NCI-H2081 treated with DMSO at 0.1 percent for 48 hours (cell line): ENCODE measurements at places on chromosomes 13 and 19.

- DNase-seq = no peak
These were observed 20.4 kb upstream of the DCLK1 start for GRCh38 chr13:36151591-36151990.

DNA sequence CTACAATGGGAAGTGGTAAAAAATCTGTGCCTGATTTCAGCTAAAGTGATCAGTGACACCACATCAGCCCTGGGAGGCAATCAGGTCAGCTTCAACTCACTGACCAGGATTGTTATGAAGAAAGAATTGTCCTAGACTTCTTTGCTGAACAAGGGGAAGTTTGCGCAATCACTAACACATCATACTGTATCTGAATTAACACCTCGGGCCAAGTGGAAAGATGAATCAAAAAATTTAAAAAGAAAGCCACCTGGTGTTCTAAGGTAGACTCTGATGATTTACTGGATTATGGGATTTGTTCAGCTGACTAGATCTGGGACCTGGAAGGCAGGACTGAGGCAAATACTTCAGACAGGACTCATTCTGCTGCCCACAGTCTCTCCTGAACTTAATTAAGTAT is 161.8 kb downstream of the DIAPH3 start:
- no peak for DNase-seq

GRCh38 chr19:6663236-6664201 is 6.4 kb downstream of the TNFSF14 start:
- DNase-seq = no peak

DNA sequence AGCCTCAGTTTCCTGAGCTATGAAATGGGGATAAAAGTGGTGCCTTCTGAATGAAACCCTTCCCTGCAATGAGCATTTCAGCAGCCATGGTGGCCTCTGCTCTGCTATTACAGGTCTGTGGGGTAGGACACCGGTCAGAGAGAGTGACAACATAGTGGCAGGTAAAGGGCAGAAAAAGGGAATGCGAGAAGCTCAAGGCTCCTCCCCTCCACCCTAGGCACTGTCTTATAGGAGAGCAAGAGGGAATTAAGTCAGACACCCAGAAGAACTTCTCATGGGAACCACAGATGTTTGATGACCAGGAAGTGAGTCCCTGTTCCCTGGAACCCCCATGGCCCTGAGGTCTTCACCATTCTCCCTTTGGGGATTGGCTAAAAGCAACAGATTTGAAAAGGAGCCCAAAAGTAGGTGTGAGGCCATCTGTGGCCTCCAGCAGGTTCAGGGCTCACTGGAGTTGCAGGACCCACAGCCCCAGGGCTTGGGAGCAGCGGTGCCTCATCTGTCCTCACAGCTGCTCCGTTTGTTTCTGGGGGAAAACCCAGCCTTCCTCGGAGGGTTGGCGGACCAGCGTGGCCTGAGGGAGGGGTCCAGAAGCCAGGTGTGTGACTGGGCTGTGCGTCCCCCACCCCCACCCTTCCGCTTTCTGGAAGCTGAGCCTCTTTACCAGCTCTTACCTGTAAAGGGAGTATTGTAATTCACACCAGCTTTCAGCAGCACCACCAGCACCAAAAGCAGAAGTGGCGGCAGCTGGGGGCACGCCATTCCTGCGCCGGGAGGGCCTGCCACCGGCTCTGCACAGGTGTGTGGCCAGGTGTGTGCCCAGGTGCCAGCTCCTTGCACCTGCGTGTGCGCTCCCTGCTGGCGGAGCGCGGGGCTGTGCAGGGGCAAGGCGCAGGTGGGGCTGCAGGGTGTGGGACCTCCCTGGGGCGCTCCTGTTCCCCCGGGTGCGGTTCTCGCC is 19.4 kb downstream of the IQCN start:
- DNase-seq = no peak

DNA sequence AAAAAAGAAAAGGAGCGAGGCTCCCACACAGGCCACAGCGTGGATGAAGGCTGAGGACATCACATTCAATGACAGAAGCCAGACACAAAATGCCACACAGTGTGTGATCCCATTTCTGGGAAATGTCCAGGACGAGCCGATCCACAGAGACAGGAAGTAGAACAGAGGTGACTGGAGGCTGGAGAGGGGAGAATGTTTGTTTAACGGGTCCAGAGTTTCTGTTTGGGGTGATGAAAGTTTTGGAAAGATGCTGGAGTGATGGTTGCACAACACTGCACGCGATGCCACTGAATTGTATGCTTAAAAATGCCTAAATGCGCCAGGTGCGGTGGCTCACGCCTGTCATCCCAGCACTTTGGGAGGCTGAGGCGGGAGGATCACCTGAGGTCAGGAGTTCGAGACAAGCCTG is 650 bp upstream of the FUT5 start:
- no peak for DNase-seq

GRCh38 chr19:11505032-11505503 is 571 bp downstream of the ZNF653 start:
- DNase-seq = peak; percentile 61

GRCh38 chr13:101291646-101292515 is 124.4 kb downstream of the NALCN start:
- no peak for DNase-seq

DNA sequence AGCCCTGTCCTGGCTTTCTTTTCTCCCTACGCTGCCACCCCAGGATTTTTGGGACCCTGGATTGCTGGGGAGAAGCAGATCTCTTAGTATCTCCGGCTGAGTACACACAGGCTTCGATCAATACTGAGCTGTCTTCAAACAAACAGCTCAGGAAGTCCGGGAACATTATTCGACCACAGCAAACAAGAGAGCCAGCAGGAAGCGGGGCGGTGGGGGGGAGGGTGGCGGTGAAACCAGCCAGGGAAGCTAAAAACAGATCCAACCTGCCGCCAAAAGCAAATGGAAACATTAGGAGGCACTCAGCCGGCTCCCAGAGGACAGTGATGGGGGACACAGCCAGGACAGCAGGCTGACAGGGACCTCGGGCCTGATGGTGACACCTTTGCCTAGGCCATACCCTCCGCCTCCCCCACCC is 12.2 kb upstream of the BCAM start:
- peak; percentile 73 for DNase-seq

GRCh38 chr13:82467626-82468025 is 1414.6 kb downstream of the SLITRK1 start:
- no peak for DNase-seq

GRCh38 chr13:94703721-94704314 is 8.5 kb downstream of the SOX21 start:
- no peak for DNase-seq
